Hematopoietic multipotent progenitor cell treated with erythropoietin and hydrocortisone succinate and interleukin-3 and kit ligand, for 4 days (in vitro differentiated cells): ENCODE measurements at places on chromosomes 3 and 15.

DNA sequence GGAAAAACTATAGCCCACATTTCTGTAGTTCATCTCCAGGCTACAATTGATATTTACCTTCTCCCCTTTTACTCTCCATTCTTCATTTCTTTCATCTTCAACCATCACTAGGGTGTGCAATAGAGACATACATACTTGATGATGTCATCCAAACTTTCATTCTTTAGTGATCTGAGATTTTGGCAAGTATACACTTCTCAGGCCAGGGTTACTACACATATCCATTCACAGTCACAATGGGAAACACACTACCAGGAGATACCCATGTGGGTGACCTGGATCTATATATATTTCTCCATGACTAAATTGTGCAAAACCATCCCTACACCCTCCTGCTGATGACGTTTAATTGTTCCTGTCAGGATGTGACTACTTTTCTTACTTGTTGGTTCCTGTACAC is 769.5 kb upstream of the DPPA4 start:
- DNase-seq, result no peak

- no peak for DNase-seq
These were observed 230.7 kb upstream of the SLCO3A1 start for GRCh38 chr15:91622711-91623342.

DNA sequence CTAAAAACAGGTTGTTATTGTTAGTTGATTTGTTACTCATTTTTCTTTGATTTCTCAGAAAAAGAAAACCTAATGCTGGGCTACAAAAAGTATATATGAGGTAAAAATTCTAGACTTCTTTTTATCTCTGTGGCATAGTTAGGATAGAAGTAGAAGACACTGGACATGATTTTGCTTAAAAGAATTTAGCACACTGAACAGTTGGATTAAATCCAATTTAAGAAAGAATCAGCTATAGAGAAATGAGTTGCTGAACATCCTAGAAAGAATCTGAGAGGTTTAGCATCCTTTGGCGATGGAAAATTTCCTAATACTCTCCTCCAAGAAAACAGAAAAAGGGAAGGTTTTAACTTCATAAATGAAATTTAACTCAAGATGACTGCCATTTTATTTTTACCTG is 259.7 kb downstream of the TBL1XR1 start:
- DNase-seq, result no peak

DNA sequence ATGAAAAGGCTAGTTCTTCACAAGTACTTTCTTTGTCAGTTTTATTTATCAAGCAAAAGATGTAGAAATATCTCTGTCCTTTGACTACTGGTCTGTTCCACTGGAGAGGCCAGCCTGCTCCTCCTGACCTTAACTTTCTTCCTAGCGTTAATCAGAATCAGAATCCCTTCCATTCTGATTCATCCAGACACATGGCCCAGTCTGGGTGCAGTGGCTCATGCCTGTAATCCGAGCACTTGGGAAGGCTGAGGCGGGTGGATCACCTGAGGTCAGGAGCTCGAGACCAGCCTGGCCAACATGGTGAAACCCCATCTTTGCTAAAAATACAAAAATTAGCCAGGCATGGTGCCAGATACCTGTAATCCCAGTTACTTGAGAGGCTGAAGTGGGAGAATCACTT is 32.0 kb upstream of the MANF start:
- no peak for DNase-seq

DNA sequence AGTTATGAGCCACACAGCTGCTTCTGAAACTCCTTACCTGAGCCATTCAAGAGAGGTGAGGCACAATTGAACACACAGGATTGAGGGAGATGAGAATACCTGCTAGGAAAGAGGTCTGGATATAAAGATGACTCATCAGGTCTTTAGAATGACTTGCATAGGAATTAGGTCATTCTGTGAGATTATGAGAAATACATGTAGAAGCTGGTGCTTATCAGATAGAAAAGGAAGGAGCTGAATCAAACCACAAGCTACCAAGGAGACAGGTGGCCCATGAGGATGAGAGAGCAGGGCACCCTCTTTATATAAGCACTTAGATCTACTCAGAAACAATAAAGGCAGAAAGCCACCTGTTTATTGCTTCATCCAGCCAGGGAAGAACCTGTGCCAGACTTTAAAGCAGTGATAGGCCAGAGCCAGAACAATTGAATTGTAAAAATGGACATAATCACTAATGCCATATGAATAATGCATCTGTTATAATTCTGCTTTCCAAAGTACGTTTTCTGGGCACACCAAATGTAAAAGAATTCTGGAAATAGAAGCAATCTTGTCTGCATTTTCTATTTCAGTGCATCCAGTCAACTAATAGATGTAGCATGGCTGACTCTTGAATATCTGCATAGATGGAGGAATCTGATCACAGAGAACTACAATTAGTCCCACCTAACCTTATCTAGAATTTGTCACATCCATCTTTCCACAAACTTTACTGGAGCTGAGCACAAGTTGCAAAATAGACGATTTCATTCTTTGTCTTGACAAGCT is 74.9 kb downstream of the PIK3R4 start:
- DNase-seq, result peak; percentile 51

GRCh38 chr15:84782346-84782745 is 34.0 kb downstream of the ZNF592 start:
- DNase-seq, result no peak

GRCh38 chr15:64536244-64536836 is 76.0 kb downstream of the ZNF609 start:
- no peak for DNase-seq
